ENCODE measurements at places on chromosomes 4 and X.

DNA sequence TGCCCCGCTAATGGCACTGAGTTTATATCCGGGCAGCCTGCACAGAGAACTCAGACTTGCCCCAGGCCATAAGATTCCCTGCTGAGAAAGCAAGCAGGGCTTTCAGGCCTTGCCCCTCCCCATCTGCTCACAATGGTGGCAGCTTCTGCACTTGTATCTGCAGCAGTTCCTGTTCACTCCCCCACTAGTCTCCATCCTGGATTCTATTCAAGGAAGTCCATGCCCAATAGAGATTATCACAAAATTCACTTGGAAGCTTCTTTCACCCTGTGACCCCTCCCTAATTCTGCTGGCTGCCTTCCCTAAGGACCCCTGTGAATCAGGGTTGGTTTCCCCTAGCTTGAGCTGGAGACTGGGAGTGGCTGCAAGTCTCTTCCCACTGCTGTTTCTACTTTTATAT, 34.5 kb upstream of the UCP1 start:
- DNase-seq = no peak

DNA sequence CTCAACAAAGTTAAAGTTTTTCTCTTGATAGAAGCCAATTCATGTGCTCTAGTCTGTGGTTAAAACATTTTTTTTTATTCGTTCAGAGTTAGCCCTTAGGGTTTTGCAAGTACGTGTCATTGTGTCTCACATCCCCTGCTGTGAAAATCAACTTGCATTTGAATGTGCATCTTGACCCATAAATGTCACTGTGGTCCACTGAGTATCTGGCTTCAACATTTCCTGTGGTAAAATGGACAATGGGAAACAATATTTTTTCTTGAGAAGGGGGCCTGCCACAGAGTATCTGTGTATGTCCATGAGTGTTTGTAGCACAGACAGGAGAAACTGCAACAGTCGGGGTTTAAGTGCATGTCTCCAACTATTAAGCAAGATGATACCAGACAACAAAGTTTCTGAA, 554.8 kb upstream of the TENM3 start:
- no peak for DNase-seq

- DNase-seq = no peak
These were observed 1083.1 kb upstream of the PCDH10 start for GRCh38 chr4:132065940-132066495.

DNA sequence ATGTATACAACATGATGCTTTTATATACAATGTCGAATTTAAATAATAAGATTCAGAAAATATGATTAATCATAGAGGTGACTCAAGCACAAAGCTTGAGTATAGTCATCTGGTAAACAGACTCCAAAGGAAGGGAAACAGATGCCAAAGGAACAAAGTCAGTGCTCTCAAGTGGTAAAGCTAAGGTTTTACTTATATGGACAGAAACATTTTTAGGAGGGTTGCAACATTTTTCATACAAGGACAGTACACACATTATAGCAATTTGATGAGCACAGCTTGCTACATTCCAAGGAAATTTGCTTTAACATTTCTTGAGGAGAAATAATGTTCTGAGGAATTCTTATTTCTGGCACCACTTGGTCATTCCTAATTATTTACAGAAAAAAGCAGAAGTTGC, 333.4 kb upstream of the AADAT start:
- no peak for DNase-seq

DNA sequence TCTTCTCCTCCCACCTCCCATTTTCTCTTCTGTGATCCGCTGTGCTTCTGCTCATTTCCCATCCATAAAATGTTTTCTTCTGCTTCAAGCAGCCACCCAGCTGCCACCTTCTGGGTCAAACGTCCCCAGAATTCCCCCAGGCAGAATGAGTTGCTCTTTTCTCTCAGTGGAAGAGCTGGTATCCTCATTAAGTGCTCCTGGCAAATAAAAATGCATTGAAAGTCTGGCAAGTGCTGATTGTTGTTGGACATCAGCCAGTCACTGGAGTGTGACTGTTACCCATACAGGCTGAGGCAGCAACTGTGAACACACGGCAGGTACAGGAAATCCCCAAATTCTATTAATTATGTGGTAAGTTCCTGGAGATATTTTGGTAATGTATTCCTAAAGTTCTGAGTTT, 52.6 kb downstream of the LIMCH1 start:
- no peak for DNase-seq

DNA sequence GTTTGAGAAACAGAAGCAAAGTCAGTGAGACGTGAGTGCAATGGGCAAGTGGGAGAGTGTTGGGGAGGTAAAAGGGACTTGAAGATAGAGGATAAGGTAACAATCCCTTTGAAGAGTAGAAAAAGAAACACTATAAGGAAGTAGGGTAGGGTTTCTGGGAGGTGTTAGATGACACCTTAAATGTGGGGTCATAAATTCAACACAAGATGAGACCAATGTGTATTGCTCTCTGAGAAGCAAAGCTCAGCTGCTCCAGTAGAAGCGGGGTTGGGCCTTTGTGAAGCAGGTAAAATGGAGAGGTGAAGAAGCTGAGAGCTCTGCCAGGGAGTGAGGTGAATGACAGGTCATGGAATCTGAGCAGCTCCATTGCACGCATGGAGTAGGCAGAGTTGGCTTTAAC, 85.3 kb downstream of the REELD1 start:
- DNase-seq = no peak

DNA sequence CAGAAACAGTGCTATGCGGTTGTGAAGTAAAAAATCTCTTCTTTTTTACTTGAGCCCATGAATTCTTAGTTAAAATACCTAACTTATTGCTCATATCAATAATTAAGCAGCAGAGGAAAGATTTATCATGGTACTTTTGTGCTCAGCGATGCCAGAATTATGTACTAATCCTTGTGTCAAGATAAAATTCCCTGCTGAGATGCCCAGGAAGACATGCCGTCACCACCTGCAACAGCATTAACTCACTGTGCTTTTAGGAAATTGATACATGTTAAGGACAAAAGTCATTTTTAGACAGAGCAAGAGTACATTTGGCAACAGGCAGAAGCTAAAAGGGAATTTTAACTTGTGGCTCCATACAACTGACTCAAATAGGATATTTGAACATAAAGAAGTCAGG, 138.9 kb downstream of the NPNT start:
- no peak for DNase-seq

GRCh38 chrX:40843643-40844042, 108.3 kb upstream of the MED14 start:
- DNase-seq = no peak

GRCh38 chr4:40262077-40262528, 65.3 kb downstream of the RHOH start:
- no peak for DNase-seq

DNA sequence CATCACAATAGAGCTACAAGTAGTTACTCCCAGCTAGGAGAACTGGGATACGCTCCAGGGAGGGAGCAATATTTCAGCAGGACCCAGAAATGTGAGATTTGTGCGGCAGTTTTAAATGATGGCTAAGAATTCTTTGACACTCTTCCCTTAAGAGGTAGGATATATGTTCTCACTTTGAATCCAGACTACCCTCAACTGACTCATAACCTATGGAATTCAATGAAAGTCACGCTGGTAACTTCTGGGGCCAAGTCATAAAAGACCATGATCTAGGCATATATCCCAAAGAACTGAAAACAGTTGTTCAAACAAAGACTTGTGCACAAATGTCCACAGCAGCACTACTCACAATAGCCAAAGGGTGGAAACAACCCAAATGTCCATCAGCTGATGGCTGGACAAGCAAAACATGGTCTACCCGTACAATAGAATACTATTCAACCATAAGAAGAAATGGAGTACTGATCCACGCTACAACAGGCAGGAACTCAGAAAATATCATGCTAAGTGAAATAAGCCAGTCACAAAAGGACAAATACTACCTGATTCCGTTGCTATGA, 10.5 kb downstream of the CD99L2 start:
- DNase-seq = no peak

GRCh38 chr4:169116270-169116901, 106.3 kb upstream of the CBR4 start:
- no peak for DNase-seq

DNA sequence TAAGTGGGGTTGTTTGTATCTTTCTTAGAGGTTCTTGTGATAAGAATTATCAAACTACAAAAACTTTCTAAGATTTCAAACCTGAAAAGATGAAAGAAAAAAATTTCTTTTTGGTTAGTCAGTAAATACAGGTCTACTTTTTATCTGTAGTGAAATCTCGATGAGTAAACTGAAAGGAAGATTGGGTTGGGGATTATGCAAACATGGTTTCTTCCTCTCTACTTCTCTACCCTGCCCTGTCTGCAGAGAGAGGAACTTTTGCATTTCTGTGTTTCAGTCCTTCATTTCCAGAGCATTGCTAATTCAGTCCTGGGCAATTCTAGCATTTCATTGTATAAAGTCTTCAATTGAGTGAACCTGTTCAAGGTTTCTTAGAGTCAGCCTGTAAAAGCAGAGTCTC, 51.6 kb upstream of the IL2 start:
- DNase-seq = no peak

GRCh38 chr4:70660106-70660505, 6.2 kb downstream of the JCHAIN start:
- DNase-seq = no peak
